ENCODE measurements at places on chromosomes 5 and 9.

- H3K4me1 ChIP-seq: no peaks in the 10 kb centered on the region
- no peak for DNase-seq
- no peak overlapping the region for H3K4me3 ChIP-seq
- H3K36me3 ChIP-seq: peaks cover 7% of the 10 kb centered on the region
- H3K27ac ChIP-seq: no peak overlapping the region
- no peaks in the 10 kb centered on the region for H3K27me3 ChIP-seq
Observed at GRCh38 chr5:50843091-50843490, 176.7 kb downstream of the PARP8 start.

DNA sequence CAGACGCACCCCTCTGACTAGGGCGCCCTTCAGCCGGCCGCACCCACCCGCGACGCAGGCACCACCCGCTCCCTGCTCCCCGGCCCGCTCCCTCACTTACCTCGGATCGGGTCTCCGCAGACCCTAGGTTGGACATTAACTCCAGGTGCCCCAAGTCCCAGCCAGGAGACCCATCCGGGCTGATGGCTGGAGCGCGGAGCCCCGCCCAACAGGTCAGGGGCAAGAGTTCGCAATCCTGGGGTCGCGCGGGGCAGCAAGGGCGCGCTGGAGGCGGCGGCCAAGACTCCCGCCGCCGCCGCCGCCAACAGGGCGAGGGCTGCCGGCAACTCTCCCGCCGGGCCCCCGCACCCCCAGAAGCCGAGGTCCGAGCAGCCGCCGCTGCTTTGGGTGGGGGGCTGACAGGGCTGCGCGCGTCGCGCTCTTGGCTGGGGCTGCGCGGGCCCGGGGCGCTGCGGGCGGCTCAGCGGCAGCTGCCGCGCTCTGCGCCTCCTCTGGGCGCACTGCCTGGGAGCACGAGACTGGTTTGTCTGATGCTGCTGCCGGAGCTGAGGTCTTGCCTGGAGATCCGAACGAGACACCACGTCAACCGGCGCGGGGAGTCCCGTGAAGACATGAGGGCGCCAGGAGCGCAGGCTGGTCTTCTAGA, at the start of gene GDNF:
GDNF (minus strand) TSS at position 635 of the 646 bp plus-strand sequence. CDS start 5,245 bp downstream, outside the sequence.
- peaks cover 10% of the 10 kb centered on the region for H3K4me1 ChIP-seq
- H3K27ac ChIP-seq: no peak within 1 kb of the TSS
- DNase-seq: no peak
- no peak within 1 kb of the TSS for H3K4me3 ChIP-seq

GRCh38 chr9:112380102-112380824, at the start of gene HSDL2:
TSS of gene HSDL2 (plus strand) at chr9:112380108. CDS start at chr9:112380164, 56 bp downstream.
- peak within 1 kb of the TSS; percentile 83 for H3K27ac ChIP-seq
- H3K27me3 ChIP-seq: no peaks in the 10 kb centered on the region
- H3K4me1 ChIP-seq: peaks cover 34% of the 10 kb centered on the region
- H3K36me3 ChIP-seq: peaks cover 6% of the 10 kb centered on the region

GRCh38 chr9:135502168-135502872, 1.8 kb downstream of the MRPS2 start:
- no peak for DNase-seq
- peak overlapping the region; percentile 80 for H3K4me3 ChIP-seq
- no peak overlapping the region for H3K27ac ChIP-seq
- H3K27me3 ChIP-seq: no peaks in the 10 kb centered on the region

DNA sequence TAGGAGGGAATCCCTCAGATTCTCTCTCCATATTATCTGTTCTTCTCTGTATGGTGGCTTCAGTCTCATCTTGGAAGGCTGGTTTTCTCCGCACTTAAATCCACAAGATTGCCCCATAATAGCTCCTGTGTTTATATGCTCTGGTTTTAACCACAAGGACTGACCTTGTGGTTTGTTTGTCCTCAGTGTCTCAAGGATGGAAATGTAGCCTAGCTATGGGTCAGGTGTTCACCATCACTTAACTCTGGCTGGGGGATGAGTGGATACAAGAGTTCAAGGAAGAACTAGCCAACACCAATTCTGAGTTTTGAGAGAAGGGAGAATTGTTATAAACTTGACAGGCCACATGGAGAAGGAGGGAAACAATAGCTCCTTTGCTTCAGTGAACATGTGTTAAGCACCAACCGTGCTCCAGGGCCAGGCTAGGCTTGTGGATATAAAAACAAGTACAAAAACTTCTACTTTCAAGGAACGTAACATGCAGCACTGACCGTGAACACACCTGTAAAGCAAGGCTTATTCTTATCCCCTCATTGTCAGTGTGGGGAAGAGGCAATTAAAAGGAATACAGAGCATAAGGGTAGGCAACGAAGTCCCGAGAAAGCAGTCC, 75.6 kb upstream of the VLDLR start:
- no peak for DNase-seq
- H3K27me3 ChIP-seq: no peaks in the 10 kb centered on the region
- no peak overlapping the region for H3K4me3 ChIP-seq

DNA sequence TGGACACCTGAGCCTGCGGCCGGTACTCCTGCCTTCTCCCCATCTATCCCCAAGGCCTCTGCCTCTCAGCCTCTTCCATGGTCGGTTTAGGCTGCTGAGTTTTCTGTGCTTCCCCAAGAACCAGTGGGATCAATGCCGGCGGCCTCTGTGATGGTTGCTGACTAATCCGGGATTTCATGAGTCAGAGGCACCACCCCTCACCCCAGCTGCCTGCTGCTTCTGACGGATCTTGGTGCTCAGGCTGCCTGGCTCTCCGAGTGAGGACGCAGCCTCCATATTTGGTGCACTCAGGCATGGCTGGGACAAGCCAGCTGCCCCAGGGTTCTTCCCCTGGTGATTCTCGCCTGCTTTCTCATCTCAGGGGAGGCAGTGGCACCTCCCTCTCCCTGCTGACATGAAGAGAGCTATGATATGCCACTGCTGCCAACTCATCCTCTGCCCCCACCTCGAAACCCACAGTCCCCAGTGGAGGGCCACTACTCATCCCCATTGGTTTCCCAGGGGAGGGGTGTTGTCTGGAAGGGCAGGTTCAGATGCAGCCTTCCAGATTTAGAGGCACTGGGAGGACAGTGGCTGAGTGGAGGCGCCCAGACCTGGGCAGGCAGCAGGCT, 3.3 kb upstream of the MAN1B1 start:
- H3K27me3 ChIP-seq: no peaks in the 10 kb centered on the region
- H3K36me3 ChIP-seq: no peaks in the 10 kb centered on the region
- peak overlapping the region; percentile 84 for H3K27ac ChIP-seq
- DNase-seq: peak; percentile 96
